Stimulated activated CD4-positive, alpha-beta T cell treated with anti-CD3 and anti-CD28 coated beads, Interleukin-4, amount 100 ng/mL, for 24 hours (primary cell): ENCODE measurements at places on chromosomes 1 and 21.

- DNase-seq: no peak
Measured at GRCh38 chr1:15765495-15766194, 7.0 kb downstream of the FBLIM1 start.

- peak; percentile 77 for DNase-seq
Measured at GRCh38 chr1:112718691-112719418, 3.7 kb upstream of the PPM1J start.

- DNase-seq: no peak
Measured at GRCh38 chr1:201573030-201573429, 34.1 kb downstream of the NAV1 start.

DNA sequence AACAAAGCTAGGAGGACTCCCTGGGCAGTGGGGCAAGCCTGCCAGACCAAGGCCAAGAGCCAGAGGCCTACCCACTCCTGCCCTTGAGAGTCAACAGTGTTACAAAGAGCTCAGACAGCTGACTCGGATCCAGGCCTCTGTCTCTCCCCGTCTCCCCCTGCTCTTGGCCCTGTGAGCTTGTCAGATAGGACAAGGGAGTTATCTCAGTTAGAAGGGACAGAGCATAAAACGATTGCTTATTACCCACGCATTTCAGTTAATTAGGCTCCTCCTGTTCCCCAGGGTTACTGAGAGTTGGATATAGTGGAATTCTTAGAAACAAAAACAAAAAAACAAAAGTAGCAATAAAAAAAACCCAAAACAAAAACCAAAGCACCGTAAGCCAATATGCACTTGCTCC lies 1.3 kb downstream of the SLC41A1 start:
- no peak for DNase-seq

- DNase-seq: no peak
Measured at GRCh38 chr1:110130989-110131388, 18.7 kb downstream of the UBL4B start.

GRCh38 chr1:197141575-197141974 lies 4.9 kb downstream of the ASPM start:
- DNase-seq: no peak

GRCh38 chr21:38614558-38614957 lies 116.3 kb upstream of the ERG start:
- no peak for DNase-seq

DNA sequence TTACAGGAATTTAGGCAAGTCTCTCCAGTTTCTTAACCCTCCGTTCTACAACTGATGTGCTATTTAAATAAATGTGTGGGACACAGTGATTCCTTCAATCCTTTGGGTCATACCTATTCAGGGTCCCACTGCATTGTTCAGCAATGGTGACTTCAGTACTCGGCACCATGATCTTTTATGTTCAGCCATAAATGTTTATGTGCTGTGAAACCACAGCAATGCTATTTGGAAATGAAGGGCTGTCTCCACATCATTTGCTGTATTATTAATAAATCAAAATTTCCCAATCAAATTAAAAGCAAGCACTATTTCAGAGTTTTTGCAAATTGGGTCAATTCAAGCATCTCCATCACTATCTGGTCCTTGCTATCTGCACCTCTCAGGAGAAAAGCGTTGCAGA lies 84.8 kb downstream of the NR5A2 start:
- no peak for DNase-seq

DNA sequence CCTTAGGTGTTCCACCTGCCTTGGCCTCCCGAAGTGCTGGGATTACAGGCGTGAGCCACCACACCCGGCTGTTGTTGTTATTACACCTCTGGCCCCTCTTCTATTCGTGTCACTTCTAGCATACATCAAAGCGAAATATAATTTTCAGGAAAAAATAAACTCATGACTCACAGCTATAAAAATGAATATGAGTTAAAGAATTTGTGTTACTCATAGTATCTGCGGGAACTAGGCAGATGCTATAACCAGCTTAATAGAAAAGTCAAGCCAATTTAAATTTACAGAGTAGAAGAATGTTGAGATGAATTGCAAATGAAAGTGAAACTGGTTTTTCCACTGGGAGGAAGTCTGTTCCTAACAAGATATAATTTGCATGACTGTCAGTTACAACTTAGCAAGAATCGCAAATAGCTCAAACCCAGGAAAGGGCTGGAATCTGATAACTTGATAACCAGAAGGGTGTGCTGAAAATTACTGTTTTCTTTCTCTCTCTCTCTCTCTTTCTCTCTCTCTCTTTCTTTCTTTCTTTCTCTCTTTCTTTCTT lies 11.2 kb downstream of the OR2W3 start:
- DNase-seq: peak; percentile 8

DNA sequence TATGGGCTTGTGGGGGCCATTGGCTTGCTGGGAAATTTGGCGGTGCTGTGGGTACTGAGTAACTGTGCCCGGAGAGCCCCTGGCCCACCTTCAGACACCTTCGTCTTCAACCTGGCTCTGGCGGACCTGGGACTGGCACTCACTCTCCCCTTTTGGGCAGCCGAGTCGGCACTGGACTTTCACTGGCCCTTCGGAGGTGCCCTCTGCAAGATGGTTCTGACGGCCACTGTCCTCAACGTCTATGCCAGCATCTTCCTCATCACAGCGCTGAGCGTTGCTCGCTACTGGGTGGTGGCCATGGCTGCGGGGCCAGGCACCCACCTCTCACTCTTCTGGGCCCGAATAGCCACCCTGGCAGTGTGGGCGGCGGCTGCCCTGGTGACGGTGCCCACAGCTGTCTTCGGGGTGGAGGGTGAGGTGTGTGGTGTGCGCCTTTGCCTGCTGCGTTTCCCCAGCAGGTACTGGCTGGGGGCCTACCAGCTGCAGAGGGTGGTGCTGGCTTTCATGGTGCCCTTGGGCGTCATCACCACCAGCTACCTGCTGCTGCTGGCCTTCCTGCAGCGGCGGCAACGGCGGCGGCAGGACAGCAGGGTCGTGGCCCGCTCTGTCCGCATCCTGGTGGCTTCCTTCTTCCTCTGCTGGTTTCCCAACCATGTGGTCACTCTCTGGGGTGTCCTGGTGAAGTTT lies 550 bp downstream of the RXFP4 start:
- DNase-seq: no peak

DNA sequence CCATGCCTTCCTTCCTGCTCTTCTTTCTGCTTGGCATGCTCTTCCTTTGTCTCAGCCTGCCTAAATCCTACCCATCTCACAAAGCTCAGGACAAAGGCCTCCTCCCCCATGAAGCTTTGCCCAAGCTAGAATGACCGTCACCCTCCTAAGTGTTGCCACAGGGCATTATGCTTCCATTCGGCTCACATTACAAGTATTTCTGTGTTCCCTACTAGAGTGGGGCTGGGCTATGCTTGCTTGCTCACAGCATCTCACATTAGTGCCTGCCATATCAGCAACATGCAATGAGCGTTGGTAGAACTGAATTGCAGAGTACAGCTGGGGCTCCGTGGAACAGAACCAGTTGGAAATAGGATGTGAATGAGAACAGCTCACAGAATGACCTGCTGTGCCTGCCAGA lies 82.8 kb downstream of the CD58 start:
- DNase-seq: no peak

GRCh38 chr1:228018125-228018398 lies 11.3 kb downstream of the WNT3A start:
- DNase-seq: no peak

DNA sequence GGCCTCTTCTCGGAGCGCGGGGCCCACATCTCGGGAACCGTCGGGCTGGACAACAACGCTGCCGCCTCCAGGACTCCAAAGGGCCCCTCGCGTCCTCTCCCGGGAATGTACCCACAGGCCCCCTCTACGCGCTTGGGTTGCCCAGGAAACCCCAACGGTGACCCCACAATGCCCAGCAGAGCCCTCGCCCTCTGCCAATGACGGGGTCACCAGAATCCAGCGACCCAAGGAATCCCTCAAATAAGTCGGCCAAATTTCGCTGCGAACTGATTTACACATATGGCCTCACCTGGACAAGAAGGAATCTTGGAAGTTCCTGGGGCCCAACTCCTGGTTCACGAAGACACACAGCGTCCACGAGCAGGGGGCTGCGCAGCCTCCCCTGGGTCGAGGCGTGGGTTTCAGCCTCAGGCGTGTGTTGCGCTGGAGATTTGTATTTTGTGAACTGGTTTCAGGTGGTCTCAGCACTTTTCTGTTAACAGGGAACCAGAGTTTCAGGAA lies 78.1 kb downstream of the DESI2 start:
- DNase-seq: no peak

DNA sequence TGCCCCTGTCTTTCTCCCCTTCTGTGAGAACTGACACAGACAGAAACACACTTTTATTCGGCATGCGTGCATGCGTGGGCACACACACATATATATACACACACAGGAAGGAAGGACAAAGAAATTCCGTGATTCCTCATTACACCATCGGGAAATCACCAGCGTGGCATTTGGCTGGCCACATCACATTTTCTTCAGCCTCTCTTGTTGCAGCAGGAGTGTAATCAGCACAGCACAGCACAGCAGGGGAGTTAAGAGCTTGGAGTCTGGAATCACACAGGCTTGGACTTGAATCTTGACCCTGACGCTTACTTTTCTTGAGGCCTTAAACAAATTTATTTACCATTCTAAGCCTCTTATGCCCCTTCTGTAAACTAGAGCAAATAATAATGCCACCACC lies 45.3 kb upstream of the EPHA8 start:
- DNase-seq: no peak

- no peak for DNase-seq
Measured at GRCh38 chr1:247112479-247112781, 8.3 kb upstream of the ZNF669 start.

DNA sequence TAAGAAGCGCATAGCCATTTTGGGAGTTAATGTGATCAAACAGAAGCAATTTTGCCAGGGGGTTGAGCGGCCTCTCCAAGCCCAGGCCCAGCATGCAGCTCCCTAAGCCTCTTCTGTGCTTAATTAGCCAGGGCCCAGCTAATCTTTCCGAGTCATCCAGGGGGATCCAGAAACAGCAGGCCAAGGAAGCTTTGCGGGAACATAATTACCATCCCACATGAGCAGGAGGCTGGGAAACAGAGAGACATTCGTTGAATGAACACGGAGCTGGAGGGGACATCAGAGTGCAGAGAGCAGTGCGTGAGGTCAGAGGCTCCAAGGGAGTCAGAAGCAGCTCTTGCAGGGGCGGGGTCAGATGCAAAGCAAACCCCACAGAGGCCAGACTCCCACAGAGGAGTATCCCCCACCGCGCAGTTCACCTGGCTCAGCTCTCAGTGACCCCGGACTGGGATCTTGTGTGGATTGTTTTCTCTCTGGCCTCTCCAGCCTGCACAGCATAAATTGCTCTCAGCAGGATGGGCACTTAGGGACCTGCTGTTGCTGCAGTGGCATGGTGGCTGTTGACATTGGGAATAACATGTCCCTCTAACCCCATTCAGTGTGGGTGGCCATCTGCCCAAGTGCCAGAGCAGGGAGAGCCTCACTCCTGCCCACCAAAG lies 657.4 kb downstream of the AJAP1 start:
- DNase-seq: no peak

- DNase-seq: no peak
Measured at GRCh38 chr21:39661121-39661520, 48.4 kb downstream of the B3GALT5 start.

DNA sequence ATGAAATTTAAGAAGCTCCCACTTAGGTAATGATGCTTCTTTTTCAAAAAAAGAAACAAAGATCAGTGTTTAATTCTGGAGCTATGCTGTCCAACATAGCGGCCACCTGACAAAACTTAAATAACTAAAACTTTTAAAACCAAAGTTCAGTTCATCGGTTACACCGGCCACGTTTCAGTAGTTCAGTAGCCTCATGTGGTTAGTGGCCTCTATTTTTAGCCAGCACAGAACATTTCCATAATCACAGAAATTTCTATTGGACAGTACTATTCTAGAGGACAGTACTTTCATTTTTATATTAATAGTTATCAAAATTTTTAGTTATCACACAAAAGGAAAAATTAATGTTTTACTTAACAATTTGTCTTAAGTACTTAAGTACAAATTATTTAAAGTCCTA lies 141.0 kb downstream of the USP25 start:
- no peak for DNase-seq

DNA sequence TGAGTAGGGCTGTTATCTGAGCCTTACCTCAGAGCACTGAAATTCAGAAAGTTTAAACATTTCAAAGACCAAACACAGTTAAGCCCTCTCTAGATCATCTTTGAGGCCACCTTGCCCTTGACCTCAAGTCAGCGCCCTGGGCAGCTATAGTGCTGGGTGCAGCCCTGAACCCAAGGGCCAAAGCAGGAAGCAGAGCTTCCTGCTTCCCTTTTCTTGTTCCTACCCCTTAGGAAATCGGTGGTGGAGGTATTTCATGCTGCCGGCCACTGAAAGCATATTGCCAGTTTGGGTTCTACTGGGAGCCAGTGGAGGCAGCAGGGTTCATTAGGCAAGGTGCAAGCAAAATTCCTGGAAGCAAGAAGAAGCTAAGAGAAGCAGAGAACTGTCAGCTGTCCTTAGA lies 26.1 kb downstream of the CD244 start:
- no peak for DNase-seq

DNA sequence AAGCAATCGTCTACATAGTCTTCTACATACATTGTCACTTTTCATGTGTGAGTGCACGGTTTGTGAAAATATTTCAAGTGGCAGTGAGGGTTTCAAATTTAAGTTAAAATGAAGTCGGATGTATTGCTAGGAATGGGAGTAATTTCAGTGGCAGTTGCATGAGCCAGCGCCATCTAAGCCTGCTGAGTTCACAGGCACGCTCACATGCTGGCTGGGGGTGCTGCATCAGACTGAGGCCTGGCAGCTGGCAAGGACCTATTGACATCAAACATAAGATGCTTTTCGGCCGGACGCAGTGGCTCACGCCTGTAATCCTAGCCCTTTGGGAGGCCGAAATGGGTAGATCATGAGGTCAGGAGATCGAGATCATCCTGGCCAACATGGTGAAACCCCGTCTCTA lies 80.7 kb downstream of the UBE4B start:
- DNase-seq: no peak

- DNase-seq: no peak
Measured at GRCh38 chr1:61520401-61520800, 204.5 kb downstream of the TM2D1 start.
